HS-5 (cell line): ENCODE measurements at places on chromosomes 5 and 9.
A peak's percentile ranks its signal among the peaks of the same experiment; 100 is the strongest.

GRCh38 chr5:28703651-28704260 is 1665.4 kb upstream of the CDH9 start:
- no peak for DNase-seq

DNA sequence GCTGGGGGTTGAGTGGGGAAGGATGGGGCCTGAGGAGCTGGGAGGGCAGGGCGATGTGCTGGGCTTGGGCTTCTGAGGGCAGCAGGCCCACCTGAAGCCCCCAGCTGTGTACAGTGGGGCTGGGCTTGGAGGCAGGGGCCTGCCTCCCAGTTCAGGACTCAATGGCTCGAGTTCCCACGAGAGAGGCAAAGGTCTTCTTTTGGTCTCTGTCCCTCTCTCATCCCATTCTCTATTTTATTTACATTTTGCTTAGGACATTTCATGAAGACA is 180.6 kb downstream of the MACROH2A1 start:
- DNase-seq: no peak

- peak; percentile 92 for DNase-seq
Observed at GRCh38 chr5:14450018-14450524, 131.5 kb upstream of the OTULINL start.

DNA sequence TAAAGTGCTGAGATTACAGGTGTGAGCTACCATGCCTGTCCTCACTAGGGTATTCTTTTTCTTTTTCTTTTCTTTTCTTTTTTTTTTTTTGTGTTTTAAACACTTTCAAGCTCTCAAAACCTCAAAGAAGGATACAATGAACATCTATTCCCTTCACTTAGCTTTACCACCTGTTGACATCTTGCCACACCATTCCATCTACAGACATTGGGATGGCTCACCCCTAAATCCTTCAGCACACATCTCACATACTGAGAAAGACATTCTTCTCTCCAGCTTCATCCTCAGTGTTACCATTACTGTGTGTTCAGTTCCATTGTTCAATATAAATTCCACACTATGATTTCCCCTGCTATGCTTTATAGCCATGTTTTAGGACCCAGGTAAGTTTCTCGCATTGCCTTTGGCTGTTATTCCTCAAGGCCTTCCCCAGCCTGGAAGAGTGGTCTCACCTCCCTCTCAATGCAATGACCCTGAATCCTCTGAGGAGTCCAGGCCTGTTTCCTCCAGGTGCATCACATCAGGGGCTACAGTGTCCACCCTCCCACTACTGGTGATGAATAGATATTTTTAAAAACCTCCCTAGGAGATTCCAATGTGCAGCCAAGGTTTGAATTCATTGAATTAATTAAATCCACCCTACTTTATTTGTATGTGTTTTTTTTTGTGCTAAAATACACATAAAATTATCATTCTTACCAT is 16.7 kb downstream of the IQGAP2 start:
- no peak for DNase-seq

DNA sequence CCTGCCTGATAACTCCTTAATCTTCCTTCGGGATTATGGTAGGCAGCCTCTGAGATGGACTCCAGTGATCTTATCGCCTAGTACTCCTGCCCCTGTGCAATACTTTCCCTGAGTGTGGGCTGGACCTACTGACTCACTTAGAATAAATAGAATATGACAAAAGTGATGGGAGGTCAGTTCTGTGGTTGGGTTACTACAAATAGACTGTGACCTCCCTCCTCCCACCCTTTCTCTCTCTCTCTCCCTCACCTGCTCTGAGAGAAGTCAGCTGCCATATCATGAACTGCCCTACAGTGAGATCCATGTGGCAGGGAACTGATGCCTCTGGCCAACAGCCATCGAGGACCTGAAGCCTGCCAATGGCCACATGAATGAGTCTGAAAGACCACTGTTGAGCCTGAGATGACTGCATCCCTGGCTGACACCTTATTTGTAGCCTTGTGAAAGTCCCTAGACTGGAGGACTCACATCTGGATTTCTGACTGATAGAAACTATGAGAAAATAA is 31.7 kb downstream of the NRG2 start:
- DNase-seq: peak; percentile 6

DNA sequence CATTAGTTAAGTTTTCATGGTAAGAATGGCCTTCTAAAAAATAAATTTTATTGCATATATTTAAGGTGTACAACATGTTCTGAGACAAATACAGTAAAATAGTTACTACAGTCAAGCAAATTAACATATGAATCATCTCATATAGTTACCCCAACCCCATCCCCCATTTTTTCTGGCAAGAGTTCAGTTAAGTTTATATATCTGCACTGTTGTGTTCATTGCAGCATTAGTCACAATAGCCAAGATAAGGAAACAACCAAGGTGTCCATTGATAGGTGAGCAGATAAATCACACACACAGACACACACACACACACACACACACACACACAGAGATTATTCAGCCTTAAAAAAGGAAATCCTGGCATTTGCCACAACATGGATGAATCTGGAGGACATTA is 37.2 kb upstream of the OTULIN start:
- DNase-seq: no peak

DNA sequence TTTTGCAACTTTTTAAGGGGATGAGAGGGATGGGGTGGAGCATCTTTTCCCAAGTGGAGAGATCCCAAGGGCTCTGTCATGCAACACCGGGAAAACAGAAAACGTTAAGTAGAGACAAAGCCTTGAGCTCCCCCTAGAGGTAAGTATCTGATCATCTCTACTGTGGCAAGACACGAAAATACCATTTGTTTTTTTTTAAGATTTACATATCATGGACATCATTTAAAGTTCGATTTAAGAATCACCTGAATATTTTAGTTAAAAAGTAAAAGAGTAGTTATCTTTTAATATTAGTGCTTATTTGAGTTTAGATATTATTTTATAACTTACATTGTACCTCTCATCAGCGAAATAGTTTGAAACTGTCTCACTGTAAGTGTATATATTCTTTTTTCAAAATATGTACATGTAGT is 200.4 kb downstream of the LRRC70 start:
- DNase-seq: peak; percentile 37

DNA sequence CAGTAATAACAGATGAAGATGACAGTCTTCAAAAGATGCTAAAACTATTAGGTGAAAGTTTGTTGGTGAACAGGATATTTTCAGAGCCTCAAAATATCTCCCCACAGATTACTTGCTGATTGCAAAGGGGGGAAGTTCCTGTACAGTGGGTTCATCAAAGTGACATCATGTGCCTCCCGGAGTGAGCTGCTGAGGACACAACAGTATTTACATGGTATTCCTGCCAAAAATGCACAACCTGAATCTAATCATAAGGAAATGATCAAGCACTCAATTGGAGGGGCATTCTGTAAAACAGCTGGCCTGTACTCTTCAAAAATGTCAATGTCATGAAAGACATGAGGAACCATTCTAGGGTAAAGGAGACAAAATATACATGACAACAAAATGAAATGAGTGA is 18.9 kb upstream of the GLIS3 start:
- no peak for DNase-seq

- no peak for DNase-seq
Observed at GRCh38 chr9:82149501-82149946, 161.0 kb downstream of the SPATA31D1 start.

DNA sequence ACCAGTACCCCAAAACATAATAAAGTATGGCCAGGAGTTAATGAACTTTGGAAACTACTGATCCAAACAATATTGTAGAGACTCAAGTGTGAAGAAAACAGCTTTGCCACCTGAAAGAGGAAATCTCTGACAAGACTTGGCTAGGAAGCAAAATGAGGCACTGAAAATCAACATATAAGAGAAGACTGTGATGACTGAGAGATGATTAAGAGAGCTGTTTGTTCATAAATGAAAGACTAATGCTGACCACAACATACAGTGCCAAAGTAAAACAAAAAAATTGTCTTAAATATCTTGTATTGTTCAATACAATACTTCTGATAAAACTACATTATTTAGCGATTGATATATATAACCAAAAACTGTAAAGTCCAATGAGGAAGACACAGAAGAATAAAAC is 7.2 kb downstream of the RC3H2 start:
- DNase-seq: no peak

DNA sequence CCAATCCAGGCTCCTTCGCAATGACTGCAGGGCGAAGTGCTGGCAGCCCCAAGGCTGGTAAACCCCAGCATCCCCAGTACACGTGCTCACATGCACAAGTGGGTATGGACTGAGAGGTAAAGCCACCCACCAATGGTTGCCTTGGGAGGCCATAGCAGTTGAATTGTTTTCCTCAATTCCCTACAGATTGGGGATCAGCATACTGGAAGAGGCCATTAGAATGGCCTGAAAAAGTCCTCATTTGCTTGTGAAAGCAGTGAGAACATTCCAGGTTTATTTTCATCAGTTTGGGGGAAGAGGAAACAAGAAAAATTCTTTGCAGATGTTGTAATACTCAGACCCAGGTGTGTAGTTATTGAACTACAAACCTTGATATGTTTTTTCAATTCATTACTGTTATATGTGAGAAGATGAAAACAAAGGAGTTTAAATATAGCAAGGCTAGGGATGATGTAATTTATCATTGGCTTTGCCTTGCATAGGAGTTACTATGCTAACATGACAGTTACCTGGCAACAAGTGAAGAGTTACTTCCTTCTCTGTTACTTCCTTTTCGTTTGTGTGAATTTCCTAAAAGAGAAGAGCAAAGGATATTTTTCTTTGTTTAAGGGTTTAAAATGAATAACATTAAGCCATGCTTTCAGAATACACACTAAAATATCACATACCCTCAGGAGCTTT is 36.4 kb downstream of the MTMR12 start:
- no peak for DNase-seq

GRCh38 chr5:73312146-73312871 is 136.3 kb downstream of the FOXD1 start:
- no peak for DNase-seq

DNA sequence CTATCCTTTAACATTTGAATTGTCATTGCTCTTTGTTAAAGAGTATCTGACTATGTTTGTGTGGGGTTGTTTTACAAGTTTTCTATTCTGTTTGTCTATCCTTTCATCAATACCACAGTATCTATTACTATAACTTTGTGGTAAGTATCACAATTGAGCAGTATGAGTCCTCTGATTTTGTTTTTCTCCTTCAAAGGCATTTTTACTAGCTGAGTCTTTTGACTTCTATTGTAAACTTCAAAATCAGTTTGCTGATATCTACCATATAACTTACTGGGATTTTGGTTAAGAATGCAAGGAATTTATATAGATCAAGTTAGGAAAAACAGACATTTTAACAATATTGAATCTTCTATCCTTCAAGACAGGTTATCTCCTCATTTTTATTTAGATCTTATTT is 789.8 kb upstream of the PTPRD start:
- DNase-seq: no peak

- no peak for DNase-seq
Observed at GRCh38 chr5:82358457-82358856, 80.3 kb upstream of the RPS23 start.

- no peak for DNase-seq
Observed at GRCh38 chr9:137916540-137916939, 39.0 kb downstream of the CACNA1B start.

DNA sequence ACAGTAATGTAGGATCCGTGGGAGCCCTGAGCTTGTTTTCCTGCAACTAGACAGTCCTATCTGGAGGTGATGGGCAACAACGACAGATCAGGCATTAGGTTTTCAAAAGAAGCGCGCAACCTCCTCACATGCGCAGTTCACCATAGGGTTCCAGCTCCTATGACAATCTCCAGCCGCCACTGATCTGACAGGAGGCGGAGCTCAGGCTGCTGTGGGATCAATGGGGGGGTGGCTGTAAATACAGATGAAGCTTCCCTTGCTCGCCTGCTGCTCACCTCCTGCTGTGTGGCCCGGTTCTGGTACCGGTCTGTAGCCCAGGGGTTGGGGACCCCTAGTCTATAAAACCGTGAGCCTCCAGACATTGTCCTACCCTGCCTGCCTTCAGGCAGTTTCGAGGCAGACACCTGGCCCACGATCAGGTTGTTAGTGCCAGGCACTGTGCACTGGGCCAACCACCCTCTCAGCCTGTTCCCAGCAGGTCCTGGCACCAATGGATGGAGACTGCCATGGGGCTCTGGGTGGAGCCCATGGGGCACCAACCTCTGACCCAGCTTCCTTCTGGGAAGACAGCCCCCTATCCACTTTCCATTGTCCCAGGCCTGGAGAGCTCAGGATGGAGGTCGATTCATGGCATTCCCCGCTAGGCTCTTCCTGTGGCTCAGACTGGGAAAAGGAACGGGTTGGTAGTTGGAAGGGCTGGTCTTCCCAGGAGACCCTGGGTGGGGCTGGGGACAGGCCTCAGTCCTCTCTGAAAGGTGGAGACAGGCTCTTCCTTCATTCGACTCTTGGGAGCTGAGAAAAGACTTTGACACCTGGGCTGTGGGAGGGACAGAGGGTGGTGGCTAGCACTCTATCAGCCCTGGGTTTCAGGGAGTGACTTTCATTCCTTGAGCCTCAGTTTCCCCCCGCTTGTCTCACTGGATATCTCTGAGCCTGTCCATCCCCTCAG is 1.7 kb downstream of the ENDOG start:
- DNase-seq: no peak

DNA sequence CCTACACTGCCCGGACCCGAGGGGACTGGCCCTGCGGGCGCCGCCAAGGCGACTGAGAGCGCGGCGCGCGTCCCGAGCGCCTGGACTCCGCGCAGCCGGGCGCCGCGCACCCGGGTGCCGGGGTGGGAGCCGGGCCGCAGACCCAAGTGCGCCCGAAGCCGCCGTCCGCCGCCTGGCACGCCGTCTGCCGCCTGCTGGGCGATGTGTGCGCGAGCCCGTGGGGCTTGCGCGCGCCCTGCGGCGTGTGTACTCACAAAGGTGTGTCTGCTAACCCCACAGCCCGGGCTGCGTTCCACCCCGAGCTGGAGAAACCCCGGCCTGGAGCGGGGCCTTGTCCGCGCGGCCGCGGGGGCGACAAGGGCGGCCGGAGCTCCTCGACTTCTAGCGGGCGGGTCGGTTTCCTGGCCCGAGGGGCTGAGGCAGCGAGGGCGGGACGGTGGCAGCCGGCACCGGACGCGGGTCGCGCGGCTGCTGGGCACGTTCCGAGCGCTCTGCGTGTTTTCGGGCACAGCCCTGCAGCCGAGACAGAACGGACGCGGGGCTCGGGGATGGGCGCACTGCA is 1.1 kb upstream of the ZSWIM6 start:
- DNase-seq: no peak

DNA sequence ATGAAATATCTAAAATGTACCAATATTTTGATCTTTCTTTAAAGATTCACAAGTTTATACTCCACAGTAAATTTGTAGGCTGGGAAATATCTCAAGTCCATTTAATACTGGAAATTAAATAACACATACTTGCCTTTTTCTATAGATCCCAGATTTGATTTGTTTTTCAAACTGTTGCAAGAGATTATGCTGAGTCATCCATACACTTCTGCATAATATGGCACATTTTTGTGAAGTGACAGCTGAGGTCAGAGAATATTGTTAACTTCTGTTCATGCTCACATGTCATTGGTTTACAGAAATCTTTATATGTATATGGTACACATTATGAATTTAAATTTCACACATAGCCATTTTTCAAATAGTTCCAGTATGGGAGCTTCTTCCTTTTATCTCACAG is 1066.3 kb upstream of the NUDT12 start:
- peak; percentile 33 for DNase-seq

DNA sequence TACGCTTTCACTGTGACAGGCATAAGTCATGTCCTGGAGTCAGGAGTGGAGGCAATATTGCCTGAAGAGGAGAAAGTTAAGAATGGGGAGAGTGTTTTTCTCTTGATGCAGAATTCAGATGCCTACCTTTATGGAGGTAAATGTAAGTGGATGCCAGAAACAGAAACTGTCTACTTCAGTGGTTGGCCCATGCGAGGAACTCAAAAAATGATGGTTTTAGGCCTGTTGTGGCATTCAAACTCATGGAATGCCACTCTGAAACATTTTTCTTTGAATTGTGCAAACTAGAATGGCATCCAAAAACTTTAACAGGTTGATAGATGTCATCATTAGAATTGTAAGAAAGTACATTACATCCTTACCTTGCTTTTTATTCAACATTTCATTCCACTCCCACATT is 47.7 kb upstream of the NTRK2 start:
- no peak for DNase-seq
